Stimulated activated naive CD4-positive, alpha-beta T cell (primary cell): ENCODE measurements at places on chromosomes 5 and 9.

DNA sequence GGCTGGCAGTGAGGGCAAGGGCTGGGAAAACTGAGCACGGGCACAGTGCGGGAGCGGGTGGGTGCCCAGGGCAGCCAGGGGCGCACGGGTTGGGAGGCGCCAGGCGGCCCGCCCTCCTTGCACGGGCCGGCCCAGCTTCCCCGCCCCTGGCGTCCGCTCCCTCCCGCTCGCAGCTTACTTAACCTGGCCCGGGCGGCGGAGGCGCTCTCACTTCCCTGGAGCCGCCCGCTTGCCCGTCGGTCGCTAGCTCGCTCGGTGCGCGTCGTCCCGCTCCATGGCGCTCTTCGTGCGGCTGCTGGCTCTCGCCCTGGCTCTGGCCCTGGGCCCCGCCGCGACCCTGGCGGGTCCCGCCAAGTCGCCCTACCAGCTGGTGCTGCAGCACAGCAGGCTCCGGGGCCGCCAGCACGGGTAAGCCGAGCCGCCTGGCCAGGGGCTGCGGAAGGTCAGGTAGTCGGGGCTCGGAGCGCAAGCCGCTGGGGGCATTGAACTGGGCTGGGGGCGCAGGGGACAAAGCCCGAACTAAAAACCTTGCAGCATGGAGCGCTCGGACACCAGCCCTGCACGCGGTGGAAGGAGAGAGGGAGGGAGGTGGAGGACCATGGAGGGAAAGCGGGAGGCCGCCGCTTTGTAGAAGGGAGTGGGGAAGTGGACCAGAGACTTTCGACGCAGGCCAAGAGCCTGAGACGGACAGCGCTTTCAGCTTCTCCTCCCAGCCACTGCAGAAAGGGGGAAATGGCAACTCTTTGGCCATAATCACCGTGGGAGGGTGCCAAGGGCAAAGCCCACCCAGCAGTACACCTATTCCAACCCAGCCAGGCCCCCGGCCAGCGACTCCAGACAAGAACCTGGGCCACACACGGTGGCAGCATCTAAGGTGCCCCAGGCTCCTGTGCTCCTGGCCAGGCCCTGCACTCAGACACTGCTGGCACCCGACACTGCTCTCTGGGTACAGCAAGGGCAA lies at the start of gene TGFBI:
Gene TGFBI (plus strand): TSS at position 207 of the 961 bp plus-strand sequence. CDS start 68 bp downstream, at position 275.
- no peak for DNase-seq

DNA sequence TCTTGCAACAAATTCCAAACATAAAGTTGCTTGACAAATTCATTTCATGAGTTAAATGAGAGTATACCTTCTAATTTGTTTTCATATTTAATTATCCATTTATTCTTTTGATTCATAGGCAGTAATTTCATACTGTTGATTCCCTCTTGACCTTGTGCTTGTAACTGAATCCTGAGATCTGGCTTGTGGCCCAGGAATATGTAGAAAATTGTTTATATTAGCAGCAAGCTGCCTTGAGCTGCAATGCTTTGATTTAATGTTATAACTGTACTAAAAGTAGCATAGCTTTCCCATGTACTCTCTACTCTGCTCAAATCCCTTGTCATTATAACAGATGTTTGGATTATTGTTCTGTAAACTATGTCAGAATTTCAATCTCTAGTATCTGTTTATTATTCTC lies 780.7 kb downstream of the NR2F1-AS1 start:
- no peak for DNase-seq

DNA sequence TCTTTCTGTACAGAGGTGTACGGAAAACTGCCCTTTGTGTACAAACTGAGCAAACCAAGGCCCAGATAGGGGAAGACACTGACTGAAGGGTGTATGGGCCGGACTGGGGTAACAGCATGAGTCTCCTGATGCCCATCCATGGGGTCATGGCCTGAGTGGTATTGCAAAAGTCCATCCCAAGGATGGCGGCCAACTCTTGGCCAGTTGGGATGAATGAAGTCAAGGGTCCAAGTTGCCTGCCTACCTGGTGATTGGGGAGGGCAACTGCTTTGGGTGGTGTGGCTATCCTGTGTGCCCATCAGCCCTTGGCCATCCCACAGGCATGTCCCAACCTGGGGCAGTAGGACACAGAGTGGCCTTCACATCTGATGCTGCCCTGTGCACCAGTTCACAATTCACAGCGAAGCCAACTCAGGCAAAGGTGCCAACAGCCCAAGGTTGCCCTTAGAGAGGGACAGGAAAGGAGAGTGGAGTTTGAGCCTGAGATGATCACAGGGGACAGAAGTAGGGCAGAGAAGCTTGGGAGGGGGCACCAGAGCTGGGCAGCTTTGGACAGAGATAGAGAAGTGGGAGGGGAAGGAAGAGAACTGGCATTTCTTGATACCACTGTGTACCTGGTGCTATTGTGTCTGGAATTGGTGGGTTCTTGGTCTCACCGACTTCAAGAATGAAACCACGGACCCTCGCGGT lies 46.6 kb downstream of the COL15A1 start:
- DNase-seq, result no peak

DNA sequence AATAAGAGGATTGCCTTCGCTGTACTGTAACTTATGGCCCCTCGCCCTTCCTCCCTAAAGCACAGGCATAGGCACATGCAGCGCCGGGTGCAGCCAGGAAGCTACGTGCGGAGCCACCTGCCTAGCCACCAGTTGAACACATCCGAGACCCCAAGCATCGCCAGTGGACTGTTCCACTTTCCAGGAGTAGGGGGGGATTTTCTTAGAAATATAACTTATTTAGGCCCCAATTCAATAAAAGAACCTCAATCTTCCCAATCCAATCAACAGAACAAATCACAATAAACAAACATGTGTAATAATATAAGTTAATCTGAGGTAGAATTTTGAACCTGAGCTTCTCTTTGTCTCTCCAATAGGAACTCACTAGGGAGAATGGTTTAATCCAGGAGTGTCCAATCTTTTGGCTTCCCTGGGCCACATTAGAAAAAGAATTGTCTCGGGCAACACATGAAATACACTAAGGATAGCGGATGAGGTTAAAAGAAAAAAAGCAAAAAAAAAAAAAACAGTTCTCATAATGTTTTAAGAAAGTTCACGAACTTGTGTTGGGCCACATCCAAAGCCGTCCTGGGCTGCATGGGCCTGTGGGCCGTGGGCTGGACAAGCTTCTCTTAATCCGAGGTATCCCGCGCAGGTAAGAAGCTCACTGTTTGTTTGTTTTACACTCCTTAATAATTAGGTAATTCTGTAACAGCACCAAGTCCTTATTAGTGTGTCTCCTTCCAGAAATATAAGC lies 22.0 kb upstream of the NIPBL start:
- no peak for DNase-seq

- DNase-seq, result no peak
Observed at GRCh38 chr5:82794876-82795275, 282.3 kb downstream of the TMEM167A start.

DNA sequence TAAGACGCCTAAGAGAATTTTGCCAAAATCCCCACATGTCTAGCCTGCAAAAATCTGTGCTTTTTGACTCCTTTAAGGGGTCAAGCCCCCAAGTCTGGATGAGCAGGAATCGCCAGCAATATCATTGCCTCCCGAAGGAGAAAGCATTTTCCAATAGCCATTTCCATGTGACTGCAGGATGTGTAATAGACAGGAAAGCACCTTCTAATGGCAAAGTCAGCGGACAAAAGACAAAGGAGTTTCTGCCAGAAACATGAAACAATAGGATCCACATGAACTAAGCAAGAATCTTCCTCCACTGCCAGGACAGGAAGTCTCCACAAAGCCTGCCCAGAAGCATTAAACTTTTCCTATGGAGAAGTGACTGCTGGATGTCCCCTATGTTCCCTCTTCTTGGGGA lies 177.1 kb upstream of the PCSK5 start:
- DNase-seq, result no peak

DNA sequence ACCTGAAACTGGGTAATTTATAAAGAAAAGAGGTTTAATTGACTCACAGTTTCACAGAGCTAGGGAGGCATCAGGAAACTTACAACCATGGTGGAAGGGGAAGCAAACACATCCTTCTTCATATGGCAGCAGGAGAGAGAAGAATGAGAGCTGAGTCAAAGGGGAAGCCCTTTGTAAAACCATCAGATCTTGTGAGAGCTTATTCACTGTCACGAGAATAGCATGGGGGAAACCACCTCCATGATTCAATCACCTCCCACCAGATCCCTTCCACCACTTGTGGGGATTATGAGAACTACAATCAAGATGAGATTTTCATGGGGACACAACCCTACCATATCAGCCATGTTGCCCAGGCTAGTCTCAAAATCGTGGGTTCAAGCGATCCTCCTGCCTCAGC lies 143.4 kb downstream of the FGF18 start:
- DNase-seq, result no peak

DNA sequence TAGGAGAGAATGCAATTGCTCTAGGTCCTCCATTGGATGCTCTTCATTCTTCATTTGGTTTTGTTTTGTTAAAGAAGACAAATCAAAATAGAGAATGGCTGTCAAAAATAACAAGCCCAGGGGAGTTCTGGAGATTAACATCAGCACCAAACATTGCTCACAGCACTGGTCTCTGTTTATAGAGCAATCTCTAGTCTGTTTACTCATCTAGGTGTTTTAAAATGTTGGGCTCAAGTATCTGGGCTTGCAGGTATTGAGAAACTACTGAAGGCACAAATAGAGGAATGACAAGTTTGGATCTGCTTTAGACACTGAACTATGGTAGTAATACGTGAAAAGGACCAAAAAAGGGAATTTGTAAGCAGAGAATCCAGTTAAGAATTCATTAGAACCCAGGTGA lies 77.0 kb upstream of the TMC1 start:
- DNase-seq, result no peak

DNA sequence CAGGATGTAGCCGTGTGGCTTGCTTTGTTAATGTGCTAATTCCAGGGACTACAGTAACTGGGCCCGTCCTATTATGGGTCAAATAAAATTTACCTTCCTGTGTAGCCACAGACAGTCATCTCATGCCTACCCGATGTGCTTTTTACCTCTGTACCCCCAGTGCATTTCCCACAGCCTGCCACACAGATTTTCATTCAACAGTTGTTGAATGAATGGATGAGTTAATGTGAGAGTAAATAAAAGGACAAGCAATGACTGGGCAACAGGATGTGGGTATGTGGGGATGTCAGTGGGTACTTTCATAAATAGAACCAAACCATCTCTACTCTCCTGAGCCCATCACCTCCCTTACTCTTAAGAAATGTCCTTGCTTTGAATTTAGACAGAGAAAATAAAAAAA lies 441.2 kb upstream of the ZNF462 start:
- DNase-seq, result no peak

DNA sequence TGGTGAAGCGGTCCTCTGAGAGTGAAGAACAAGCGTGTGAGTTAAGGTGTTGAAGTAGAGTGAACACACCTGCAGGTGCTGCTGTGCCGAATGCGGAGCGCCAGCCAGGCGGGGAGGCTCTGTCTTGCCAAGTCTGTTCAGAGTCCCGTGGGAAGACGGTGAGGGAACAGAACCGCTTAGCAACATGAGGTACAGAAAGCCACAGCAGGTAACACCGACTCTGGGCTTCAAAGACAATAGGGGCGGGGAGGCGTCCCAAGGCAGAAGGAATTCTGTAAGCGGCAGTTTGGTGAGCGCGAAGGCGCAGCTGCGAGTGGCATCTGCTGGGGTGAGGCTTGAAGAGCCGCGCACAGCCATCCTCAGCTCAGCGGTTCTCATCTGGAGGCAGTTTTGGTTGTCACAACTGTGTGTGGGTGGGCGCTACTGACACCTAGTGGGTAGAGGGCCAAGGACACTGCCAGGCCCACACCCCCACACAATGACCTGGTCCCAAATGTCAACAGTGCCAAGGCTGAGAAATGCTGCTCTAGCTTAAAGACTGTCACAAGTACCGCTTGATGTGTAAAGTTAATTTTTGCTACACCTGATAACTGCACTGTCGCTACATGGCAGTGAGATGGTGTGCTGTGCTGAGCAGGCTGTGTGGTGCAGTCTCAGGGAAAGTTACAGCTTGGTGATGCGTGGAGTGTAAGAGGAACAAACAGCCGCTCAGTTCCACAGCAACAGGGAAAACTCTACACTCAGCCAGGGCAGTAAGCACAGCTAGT lies 67.4 kb upstream of the TBC1D9B start:
- DNase-seq, result no peak

- DNase-seq, result no peak
Observed at GRCh38 chr9:81183761-81184160, 505.6 kb downstream of the TLE1 start.

GRCh38 chr9:104907278-104907951 lies 20.5 kb downstream of the ABCA1 start:
- DNase-seq, result no peak

DNA sequence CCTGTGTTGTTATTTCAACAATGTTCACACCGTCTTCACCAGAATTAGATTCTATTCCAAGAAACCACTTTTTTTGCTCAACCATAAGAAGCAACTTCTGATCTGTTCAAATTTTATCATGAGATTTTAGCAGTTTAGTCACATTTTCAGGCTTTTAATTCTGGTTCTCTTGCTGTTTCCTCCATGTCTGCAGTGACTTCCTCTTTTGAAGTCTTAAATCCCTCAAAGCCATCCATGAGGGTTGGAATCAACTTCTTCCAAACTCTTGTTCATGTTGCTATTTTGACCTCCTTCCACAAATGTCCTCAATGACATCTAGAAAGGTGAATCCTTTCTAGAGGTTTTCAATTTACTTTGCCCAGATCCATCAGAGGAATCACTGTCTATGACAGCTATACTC lies 25.7 kb upstream of the ENTREP1 start:
- DNase-seq, result no peak

DNA sequence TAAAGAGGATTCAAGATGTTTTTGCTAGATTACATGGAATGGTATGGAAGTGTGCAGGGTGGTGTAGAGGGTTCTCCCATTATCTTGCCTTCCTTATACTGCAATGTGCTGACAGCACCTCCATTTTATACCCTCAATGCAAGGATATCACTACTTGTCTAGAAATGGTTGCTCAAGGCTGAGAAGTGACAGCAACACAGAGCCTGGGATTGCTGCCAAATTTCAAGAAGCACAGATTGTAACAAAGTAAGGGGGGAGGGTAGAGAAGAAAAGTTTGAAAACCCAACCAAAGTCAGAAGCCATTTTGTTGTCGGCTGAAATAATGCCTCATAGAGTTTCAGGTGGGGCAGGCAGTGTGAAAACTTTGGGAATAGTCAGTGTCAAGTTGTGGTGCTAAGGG lies 29.8 kb downstream of the PCDHAC2 start:
- no peak for DNase-seq

- DNase-seq, result no peak
Observed at GRCh38 chr5:54524704-54525103, 7.1 kb downstream of the SNX18 start.

DNA sequence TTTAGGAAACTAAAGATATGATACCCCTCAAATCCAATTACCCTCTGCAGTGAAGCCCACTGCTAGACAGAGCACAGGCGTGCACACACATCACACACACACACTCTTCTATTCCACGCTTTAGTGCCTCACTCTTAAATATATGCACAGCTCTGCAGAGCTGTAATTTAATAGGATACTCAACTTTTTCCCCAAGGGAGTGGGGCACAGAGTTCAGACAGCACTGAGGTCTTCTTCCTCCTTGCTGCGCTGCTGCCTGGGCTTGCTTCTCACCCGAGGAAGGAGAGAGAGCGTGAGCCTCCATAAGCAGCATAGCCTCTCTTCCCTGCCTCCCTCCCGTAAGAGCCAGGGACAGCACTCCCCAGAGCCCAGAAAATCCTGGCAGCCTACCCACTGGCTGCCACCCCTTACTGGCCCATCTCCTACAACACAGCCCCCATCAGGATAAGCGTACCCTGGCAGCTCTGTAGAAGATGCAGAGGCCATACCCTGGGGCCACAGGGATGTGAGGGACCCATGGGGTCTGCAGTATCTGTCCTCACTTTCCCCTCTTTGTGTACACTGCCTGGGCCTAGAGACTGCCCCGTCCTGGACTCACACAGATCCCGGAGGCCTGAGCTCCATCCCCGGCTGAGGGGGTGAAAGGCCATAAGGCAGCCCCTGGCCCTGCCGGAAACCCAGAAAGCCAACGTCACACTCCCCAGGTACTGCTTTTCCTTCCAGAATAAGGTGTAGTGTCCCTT lies 102.1 kb downstream of the C5orf15 start:
- no peak for DNase-seq
